Activated naive CD4-positive, alpha-beta T cell treated with Interleukin-2 at 50 U/mL for 16 hours (primary cell): ENCODE measurements at places on chromosomes 12 and 14.

- no peak for DNase-seq
Measured at GRCh38 chr14:52730709-52731111, 744 bp downstream of the STYX start.

DNA sequence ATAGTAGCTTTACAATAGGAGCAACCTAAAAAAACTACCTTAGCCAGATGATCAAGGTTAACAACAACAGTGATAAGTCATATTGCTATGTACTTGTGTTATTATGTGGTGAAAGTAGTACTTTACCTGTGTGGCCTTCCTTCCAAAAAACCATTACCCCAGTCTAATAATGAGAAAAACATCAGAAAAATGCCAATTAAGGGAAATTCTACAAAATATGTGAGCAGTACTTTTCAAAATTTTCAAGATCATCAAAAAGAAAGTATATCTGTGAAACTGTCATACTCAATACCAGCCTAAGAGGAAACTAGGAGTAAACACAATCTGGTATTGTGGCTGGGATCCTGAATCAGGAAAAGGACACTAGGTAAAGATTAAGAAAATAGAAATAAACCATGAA is 165.3 kb upstream of the PKP2 start:
- DNase-seq = no peak

GRCh38 chr12:31029468-31029867 is 44.2 kb upstream of the DDX11 start:
- no peak for DNase-seq

- DNase-seq = no peak
Measured at GRCh38 chr14:75631453-75631831, 29.2 kb downstream of the ERG28 start.

- DNase-seq = no peak
Measured at GRCh38 chr14:63726499-63726898, 1.4 kb downstream of the SGPP1 start.

GRCh38 chr12:94091624-94092023 is 56.8 kb upstream of the PLXNC1 start:
- DNase-seq = no peak

GRCh38 chr12:19800884-19801283 is 361.6 kb downstream of the AEBP2 start:
- DNase-seq = no peak

DNA sequence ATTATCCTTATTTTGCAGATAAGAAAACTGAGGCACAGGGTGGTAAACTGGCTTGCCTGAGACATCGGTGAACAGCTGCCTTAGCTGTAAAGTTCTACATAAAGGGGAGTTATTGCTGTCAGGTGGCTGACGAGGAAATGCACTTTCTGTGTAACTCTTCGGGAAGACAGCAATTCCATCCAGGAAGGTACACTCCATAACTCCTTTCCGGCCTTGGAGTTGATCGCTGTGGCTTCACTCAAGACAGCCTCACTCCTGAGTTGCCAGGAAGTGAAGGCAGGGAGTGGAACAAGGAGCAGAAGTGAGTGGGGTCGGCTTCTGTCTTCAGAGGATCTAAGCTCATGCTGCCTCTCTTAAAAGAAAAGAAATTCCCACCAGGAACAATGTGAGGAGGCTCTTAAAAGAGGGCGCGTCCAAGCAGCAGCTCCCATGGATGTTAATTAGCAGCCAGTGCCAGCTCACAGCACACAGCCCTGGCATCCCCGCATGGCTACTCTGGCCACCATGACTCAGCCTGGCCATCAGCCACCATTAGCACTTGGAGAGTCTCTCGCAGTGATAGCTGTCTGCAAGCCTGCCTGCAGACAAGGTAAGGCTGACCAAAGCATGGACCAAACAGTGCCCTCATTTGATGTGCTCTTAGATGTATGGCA is 60.3 kb downstream of the NUAK1 start:
- no peak for DNase-seq

DNA sequence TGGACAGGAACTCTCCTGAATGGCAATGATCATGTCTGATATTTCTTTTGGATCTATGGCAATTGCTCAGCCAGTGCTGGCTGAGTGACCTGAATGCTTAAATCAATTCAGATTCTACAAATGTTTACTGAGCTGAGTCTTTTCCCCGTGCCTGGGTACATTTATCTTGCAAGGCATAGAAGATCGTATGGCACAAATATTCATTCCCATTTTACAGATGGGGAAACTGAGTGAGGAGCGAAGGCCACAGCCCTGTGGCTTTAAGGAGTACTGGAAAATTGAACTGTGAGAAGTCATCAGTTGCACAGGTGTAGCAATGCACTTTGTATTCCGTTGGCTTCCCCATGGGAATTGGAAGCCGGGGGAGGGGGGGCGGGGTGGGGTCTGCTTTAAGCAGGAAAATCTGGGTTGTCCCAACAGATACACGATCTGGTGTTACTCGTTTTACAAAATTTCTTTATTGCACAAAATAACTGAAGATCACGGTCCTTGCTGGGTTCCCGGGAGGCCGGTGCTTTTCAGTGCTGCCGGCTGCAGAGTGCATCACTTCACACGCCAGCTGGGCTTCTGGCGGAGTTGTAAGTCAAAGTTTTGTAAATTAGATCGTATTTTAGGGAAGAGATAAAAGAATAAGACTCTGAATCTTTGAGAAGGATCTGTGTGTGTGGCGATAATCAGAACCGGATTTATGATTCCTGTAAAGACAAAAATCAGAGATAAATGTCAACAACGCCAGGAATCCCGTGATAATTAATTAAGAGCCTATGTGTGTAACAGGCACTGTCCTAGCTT is 75.0 kb upstream of the MAP1LC3B2 start:
- no peak for DNase-seq

DNA sequence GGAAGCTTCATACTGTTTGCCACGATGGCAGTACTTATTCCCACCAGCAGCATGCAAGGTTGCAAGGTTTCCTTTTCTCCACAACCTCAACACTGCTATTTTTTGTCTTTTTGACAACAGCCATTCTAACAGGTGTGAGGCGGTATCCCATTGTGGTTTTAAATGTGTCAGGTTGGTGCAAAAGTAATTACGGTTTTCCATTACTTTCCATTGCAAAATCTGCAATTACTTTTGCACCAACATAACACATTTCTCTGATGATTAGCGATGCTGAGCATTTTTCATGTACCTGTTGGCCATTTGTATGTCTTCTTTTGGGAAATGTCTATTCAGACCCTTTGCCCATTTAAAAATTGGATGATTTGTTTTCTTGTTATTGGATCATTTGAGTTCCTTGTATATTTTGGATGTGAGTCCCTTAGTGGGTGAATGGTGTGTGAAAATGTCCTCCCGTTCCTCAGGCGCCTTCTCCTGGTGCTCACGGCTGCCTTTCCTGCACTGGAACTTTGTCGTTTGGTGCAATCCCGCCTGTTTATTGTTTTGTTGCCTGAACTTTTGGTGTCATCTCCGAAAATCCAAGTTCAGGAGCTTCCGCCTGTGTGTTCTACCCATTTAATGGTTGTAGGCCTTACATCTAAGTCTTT is 213.6 kb downstream of the KIF26A start:
- DNase-seq = no peak

- no peak for DNase-seq
Measured at GRCh38 chr14:74720526-74720925, 7.6 kb downstream of the FCF1 start.

DNA sequence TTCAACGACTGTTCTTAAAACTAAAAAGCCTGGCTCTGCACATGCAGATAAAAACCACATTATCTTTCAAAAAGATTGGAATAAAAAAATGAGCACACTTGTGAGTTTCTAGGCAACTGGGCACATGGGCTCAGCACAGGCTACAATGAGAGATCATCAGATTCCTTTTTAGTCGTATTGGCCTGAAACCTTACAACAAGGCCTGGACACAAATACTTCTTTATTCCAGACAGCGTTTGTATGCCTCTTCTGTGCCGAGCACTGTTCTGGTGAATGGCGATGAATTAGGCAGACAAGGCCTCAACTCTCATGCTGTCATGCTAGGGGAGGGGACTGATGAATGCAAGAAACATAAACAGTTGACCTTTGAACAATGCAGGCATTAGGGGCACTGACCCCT is 463.0 kb downstream of the AACS start:
- no peak for DNase-seq

GRCh38 chr12:71727958-71728357 is 26.7 kb upstream of the RAB21 start:
- no peak for DNase-seq

- DNase-seq = no peak
Measured at GRCh38 chr12:131096681-131097181, 143.0 kb downstream of the ADGRD1 start.

DNA sequence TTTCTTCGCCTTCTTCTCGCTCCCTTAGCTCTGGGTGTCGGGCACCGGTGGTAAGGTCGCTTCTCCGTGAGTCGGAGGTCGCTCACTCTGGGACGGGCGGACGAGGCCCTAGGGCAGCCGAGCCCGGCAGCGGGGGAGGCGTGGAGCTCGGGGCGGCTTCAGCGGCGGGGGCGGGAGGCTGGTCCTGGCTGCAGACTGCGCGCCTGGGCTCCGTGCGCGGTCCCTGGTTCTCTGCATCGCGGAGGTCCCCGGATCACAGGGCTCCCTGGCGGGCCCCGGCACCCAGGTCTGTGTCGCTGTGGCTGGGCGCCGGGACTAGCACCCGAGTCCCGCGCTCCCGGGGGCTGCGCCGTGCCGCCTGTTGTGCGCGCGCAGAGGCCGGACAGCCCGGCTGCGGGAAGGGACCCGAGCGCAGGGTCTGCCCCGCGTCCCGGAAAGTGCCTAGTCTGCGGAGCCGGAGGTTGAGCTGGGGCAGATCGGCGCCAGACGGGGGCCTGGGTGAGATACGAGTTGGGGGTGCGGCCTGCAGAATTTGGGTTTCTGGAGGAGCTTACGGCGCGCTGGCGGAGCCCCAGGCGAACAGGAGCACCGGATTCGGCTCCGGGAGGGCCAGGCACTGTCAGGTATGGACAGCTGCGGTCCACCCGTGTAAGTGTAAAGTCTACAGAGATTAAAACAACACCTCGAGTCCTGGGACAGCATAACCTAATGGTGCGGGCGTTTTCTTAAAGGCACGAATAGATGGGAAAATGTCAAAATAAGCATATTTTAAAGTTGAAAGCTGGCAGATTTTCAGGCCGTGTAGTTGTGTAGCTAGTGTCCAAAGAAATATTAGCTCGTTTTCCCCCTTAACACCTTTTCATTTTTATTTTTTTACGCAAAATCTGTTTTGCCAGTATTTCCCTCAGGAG is 713 bp downstream of the FRMD6 start:
- peak; percentile 37 for DNase-seq

DNA sequence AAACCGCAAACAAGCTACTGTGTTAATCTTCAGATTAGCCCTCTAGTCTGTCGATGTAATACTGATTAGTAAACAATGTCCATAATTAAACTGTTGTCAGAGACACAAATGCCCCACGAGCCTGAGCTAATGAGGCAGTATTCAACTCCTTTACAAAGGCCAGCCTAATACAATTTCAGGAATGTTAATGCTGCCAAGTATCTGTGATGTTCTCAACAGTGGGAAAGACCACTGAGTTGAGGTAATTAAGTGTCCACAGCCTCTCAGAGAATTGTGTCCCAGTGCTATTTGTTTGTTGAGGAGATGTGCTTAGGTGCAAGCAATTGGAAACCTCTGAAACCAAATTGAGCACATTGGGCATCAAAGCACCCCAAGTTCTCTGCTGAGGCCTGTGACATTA is 139.4 kb upstream of the CDKN3 start:
- no peak for DNase-seq
